ENCODE measurements at places on chromosomes 3 and 15.

DNA sequence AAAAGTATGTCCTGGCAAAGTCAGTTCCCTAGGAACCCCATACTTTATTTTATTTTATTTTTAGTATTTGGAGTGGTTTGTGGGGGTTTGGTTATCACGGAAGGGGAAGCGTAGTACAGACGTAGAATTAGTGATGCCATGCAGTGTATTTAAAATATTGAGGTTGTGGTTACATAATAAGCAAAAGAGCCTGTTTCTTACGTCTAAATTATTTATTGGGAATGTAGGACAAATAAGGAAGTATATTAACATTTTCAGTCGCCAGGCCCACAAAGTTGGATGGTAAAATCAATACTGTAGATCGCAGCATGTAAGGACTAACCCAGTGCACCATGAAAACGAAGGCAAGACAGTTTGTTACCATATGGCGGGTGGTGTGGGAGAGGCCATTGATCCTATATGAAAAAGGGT lies 558 bp downstream of the DTWD1 start:
- peak; percentile 10 for DNase-seq

GRCh38 chr15:98503970-98504369 lies 144.4 kb upstream of the IGF1R start:
- peak; percentile 72 for DNase-seq

GRCh38 chr3:22045882-22046281 lies 294.9 kb upstream of the ZNF385D start:
- DNase-seq: no peak

DNA sequence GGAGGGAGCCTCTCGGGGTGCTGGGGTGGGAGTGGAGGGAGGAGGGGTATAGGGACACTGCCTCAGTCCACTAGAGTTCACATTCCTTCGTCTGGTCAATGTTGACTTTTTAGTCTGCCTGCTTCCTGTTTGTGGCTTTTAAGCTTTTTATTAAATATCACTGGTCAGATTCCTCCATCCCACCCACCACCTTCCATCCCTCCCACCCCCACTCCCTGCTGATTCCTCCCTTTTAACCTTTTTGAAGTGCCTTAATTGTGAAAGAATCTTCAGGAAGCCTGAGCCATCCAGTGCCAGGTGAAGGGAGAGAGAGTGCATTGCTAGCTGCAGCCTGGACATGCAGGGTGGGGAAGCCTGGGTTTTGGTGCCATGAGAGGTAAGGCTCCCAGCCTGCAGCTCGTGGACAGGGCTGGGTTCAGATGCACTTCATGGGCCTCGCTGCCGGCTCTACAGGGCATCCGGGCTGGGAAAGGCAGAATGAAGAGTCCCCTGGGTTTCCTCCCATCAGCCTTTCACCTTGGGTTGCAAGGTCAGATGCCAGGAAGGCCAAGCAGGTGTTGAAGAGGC lies 105.9 kb downstream of the DNAJB8 start:
- no peak for DNase-seq

GRCh38 chr15:84981711-84982300 lies at the start of gene PDE8A:
Gene PDE8A, plus strand, starts transcription at chr15:84981856. Its CDS starts 307 bp downstream, at chr15:84982163.
- peak; percentile 33 for DNase-seq

- peak; percentile 79 for DNase-seq
These were observed 609 bp upstream of the TBC1D23 start for GRCh38 chr3:100260081-100260684.

DNA sequence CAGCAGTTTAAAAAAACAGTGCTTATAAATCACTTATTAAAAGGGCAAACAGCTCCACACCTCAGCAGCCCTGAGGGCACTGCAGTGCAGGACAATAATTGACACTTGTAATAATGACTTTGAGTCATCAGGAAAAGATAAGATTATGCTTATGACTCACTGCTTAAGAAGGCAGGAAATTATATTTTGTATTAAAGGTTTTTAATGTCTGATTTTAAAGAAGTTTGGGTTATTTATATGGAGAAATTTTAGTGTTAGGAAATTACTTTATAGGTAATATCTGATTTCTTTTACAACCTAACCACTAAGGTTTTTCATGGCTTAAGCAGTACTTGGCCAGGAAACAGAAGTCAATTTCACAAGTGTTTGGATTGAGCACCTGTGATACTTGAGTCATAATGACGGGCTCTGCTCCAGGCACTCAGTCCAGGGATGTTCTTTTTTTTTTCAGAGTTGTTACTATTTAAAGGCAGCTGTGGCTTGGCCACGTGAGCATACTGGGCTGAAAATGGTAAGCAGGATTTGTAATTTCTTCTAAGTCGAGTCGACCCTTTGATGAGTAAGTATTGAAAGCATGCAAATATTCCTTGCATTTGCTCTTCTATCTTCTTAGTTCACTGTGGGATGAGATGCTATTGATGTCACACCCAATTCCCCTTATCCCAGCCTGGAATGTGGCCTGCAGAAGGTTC lies 21.6 kb upstream of the SLC6A20 start:
- peak; percentile 86 for DNase-seq

DNA sequence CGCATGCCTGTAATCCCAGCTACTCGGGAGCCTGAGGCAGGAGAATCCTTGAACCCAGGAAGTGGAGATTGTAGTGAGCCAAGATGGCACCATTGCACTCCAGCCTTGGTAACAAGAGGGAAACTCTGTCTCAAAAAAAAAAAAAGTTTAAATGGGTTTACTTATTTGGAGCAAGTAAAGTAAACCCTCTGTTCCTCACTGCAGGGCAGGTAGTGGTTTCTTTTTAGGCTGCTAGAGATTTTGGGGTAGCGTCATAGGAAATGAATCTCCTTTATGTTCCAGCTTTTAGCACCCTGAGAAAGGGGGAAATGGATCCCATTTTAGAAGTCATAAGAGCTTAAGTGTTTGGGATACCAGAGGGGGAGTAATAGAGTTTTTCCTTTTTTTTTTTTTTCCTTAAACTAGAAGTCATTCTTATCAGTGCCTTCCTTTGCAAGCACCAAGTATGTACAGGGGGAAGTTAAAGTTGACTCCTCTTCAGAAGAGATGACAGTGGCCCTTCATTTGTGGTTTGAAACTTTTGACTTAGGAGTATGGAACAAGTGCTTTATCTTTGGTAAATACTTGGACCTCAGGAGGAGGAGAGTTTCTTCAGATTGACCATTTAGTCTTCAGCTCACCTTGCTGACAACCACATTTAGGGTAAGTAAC lies 8.0 kb downstream of the PXK start:
- no peak for DNase-seq

DNA sequence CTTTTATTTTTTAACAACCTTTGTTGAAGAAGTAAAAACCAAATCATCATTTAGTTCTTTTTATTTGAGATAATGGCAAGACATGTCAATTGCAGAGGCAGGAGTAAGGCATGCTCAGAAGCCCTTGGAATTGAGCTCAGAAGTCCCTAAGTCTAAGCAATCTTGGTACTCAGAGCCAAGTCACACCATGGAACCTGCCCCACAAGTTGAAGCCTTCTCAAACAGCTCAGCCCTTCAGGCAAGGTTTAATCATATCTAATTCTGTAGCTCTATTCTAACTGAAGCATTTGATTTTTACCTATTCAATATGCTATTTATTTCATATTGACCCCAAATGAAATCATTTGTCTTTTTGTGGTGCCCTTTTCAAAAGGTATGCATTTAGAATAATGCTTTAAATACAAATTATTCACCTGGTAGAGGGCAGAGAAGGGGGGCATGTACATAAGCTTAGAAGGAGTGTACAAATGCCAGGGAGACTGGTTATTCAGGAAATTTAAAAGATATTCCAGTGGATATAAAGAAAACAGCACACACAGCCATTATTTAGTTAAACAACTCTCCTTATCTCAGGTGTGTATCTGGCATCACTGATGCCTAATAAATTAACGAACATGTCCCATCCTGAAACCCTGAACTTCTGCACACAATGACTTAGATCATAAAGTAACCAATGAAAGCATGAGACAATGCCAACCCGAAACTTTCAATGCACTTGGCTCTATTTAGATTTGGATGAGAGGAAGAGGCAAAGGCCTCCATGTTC lies 26.2 kb upstream of the TOP2B start:
- DNase-seq: no peak

DNA sequence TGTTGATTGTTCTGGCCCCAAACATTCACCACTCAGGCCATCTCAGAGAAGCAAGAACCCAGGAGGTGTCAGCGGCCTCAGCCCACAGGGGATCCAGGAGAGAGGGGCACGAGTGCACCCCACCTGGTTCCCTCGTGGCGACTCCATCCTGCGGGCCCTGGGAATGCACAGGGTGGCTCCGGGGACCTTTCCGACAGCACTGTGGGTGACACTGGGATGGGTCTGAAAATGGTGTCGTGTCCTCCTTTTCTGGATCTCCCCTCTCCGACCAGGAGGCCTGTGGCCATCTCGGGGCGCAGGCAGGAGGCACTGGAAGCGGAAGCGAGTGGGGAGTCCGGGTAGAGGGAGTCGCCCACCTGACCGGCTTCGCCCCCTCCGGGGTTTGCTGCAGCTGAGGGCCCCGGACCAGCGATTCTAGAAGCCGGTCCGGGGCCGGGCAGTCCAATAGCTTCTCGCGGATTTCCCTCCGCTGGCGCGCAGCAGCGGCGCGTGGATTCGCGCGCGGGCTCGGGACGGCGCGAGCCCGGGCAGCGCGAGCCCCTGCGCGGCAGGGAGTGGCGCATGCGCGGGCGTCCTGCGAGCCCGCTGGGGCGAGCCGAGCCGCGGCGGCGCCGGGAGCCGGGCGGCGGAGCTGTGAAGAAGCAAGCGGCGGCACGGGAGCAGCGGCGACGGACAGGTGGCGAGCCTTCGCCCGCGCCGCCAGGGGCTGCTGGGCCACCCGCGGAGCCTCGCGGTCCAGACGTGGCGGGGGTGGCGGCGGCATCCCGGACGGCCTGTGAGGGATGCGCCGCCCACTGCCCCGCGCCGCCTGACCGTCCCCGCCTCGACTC lies at the start of gene DOCK3:
TSS of gene DOCK3 (plus strand) at position 579 of the 830 bp plus-strand sequence. CDS start 337 bp downstream, outside the sequence.
- DNase-seq: peak; percentile 83

- no peak for DNase-seq
These were observed 10.8 kb downstream of the EDEM1 start for GRCh38 chr3:5198313-5198677.

GRCh38 chr3:44036850-44037249 lies 204.8 kb upstream of the TOPAZ1 start:
- DNase-seq: no peak

DNA sequence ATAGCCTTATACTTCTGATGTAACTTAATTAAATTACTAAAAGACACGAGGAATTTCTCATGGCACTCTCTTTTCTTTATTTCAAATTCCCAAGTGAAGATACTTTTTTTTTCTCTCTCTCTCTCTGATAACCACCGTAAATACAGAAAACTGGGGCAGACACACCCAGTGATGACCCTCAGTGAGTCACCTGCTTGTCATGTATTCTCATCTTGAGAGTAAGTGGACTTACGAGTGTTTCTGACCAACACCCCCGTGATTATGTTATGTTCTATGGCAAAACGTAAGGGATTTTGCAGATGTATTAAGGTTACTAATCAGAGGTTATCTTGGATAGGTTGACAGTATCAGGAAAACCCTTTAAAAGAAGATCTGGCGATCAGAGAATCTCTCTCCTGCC lies 348.8 kb upstream of the ZNF717 start:
- peak; percentile 22 for DNase-seq

- DNase-seq: peak; percentile 27
These were observed 24.8 kb downstream of the TMOD2 start for GRCh38 chr15:51775967-51776816.

GRCh38 chr3:193053046-193053435 lies 135.4 kb upstream of the MB21D2 start:
- no peak for DNase-seq

- no peak for DNase-seq
These were observed 13.1 kb downstream of the PEAK1 start for GRCh38 chr15:77406846-77407245.

DNA sequence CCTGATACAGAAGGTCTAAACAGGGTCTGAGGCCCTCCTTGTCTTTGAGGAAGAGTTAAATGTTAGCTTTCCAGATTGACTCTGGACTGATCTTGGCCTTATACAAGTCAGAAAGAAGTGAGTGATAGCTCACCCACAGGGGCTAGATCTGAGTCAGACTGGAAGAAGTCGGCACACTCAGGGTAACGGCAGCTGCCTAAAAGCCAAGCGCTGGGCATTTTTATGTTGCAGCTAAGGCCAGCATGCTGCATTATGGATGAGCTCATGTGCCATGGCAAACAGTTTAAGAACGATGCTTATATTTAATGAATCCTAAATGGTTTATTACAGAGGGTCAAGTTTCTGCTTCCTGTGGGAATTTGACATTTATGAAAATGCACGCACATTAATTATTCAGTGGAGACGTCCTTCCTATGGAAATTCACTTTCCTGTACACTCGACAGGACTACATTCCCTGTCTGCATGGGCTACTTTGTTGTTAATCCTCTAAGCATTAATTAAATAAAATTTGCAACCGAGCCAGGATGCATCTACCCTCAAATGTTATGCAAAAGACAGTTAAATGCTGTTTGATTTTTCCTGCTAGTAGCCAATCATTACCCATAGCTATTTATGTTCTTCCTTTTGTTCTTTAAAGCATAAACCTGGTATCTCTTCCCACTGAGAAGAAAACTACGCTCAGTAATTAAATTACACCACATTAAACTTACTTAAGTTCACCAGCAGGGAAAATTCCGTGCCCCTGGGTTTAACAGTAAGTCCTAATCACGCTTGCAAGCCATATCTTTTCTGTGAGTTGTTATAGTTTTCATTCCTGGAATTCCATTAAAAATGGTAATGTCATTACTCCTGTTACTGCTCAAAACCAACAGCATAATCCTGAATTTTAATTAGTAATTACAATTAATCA lies 762.7 kb upstream of the CFAP20DC start:
- DNase-seq: peak; percentile 19

DNA sequence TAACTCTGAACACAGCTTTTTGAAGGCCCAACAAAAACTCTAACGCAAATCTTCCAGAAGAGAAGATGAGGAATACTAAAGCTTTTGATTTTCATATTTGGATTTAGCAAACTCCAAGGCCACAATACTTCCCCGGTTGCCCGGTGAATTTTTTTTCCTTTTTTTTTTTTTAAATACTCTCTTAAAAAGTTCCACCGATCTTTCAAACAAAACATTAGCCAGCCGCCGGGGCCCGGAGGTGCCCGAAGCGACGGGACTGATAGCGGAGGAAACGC lies 2.3 kb downstream of the FOXL2 start:
- DNase-seq: no peak

Data from foreskin fibroblast (primary cell).